ENCODE measurements at places on chromosomes 3 and 15. TPM values are rescaled to one million over a fixed set of nuclear protein-coding genes. Genes with fewer than 3 reads are reported as not detected.

FES gene
- 6.3 TPM for total RNA-seq

PIF1 gene
- 1.8 TPM for total RNA-seq

ALDH1A3 gene
- total RNA-seq: 12.4 TPM

LRRK1 gene
- 46.3 TPM for total RNA-seq

HYAL1 gene
- total RNA-seq: 29.4 TPM

TRH gene
- total RNA-seq: not detected

SOX2 gene
- 1.5 TPM for total RNA-seq

RASGRF1 gene
- not detected for total RNA-seq

LRRIQ4 gene
- total RNA-seq: not detected

ARNT2 gene
- 2.4 TPM for total RNA-seq

OR4F15 gene
- total RNA-seq: not detected

GRCh38 chr3:9808345-9809037 is 1.6 kb upstream of the TTLL3 start:
- H3K27me3 ChIP-seq: no peaks in the 10 kb centered on the region
- peak overlapping the region; percentile 96 for H3K27ac ChIP-seq
- peaks cover 20% of the 10 kb centered on the region for H3K4me1 ChIP-seq

- H3K4me3 ChIP-seq: no peak overlapping the region
- H3K4me1 ChIP-seq: peaks cover 30% of the 10 kb centered on the region
- H3K27me3 ChIP-seq: no peaks in the 10 kb centered on the region
- H3K27ac ChIP-seq: no peak overlapping the region
- DNase-seq: no peak
These were observed 2.3 kb downstream of the B4GALT4 start for GRCh38 chr3:119238363-119238762.

- no peaks in the 10 kb centered on the region for H3K27me3 ChIP-seq
- H3K4me3 ChIP-seq: no peak overlapping the region
- no peaks in the 10 kb centered on the region for H3K36me3 ChIP-seq
- peak overlapping the region; percentile 64 for H3K27ac ChIP-seq
- peaks cover 81% of the 10 kb centered on the region for H3K4me1 ChIP-seq
These were observed 119.0 kb downstream of the XXYLT1 start for GRCh38 chr3:195151866-195152541.

DNA sequence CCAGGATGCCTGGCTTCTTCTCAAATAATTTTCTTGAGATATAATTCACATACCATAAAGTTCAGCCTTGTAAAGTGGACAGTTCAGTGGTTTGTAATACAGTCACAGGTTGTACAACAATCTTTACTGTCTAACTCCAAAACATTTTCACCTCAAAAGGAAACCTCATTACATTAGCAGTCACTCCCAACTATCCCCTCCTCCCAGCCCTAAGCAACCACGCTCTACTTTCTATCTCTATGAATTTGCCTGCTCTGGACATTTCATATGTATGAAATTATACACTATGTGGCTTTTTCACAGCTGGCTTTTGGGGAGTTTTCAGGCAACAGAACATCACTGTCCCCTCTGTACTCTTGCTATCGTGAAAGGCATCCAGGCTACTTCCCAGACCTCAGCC is 17.5 kb downstream of the TGM5 start:
- no peaks in the 10 kb centered on the region for H3K27me3 ChIP-seq
- no peaks in the 10 kb centered on the region for H3K36me3 ChIP-seq
- peak overlapping the region; percentile 15 for H3K27ac ChIP-seq
- no peak overlapping the region for H3K4me3 ChIP-seq

GRCh38 chr3:185824051-185825005 is 514 bp downstream of the IGF2BP2 start:
- H3K4me3 ChIP-seq: peak overlapping the region; percentile 66
- peak; percentile 73 for DNase-seq
- H3K27ac ChIP-seq: peak overlapping the region; percentile 75
- H3K27me3 ChIP-seq: peaks cover 38% of the 10 kb centered on the region
- H3K4me1 ChIP-seq: peaks cover 37% of the 10 kb centered on the region

DNA sequence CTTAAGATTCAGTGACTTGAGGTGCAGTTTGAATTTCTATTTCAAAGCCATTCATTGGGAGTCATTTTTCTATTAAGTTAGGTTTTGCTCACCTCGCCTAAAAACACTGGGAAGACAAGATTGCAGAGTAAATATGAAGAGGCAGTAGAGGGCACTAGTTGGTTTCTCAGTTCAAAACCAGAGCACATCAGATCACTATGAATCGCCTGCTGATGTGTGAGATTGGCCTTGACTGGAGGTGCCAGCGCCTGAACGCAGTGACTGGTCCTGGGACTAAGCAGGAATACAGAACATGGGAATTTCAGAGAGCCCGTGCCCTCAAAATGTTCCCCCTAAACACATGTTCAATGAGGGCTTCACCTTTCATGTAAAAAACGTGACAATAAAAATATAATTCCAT is 229.0 kb downstream of the ITPR1 start:
- H3K4me1 ChIP-seq: peaks cover 54% of the 10 kb centered on the region
- no peaks in the 10 kb centered on the region for H3K27me3 ChIP-seq
- H3K4me3 ChIP-seq: no peak overlapping the region

DNA sequence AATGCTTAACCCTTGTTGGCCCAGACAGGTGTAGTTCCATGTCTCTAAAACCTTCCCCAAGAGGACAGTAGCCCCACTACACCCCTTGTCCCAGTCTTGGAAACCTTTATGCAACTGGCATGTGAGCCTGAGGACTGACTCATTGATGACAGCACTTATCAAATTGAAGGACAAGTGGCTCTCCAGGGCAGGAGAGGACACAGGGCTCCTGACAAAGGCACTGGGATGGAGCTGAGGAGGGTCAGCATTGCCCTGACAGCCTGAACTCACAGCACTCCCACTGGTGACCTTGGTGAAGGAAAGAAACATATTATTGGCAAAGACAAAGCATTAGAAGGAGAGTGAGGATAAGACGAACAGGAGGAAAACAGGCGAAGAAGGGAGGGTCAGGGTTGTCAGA is 139.9 kb downstream of the EPHB1 start:
- no peak overlapping the region for H3K27ac ChIP-seq
- H3K27me3 ChIP-seq: no peaks in the 10 kb centered on the region
- peaks cover 3% of the 10 kb centered on the region for H3K4me1 ChIP-seq
- H3K4me3 ChIP-seq: no peak overlapping the region
- no peak for DNase-seq

GRCh38 chr15:95591270-95591669 is 739.2 kb upstream of the NR2F2 start:
- no peak overlapping the region for H3K4me3 ChIP-seq
- no peaks in the 10 kb centered on the region for H3K4me1 ChIP-seq
- no peak overlapping the region for H3K27ac ChIP-seq
- no peaks in the 10 kb centered on the region for H3K27me3 ChIP-seq

DNA sequence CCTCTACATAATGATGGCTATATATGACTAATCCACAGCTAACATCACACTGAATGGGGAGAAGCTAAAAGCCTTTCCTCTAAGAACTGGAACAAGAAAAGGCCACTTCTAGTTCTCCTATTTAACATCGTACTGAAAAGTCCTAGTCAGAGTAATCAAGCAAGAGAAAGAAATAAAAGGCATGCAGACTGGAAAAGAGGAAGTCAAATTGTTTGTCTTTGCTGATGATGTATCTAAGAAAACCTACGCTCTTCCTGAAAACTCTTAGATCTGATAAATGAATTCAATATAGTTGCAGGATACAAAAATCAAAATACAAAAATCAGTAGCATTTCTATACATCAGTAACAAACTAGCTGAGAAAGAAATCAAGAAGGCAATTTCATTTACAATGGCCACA is 116.9 kb downstream of the TP63 start:
- DNase-seq: no peak
- no peaks in the 10 kb centered on the region for H3K27me3 ChIP-seq
- H3K36me3 ChIP-seq: no peaks in the 10 kb centered on the region
- no peaks in the 10 kb centered on the region for H3K4me1 ChIP-seq

- peaks cover 6% of the 10 kb centered on the region for H3K4me1 ChIP-seq
- H3K36me3 ChIP-seq: no peaks in the 10 kb centered on the region
- DNase-seq: no peak
- H3K27ac ChIP-seq: no peak overlapping the region
- no peaks in the 10 kb centered on the region for H3K27me3 ChIP-seq
These were observed 8.6 kb upstream of the TIPIN start for GRCh38 chr15:66364944-66365528.

- H3K36me3 ChIP-seq: no peaks in the 10 kb centered on the region
- no peaks in the 10 kb centered on the region for H3K27me3 ChIP-seq
- no peak overlapping the region for H3K4me3 ChIP-seq
- H3K27ac ChIP-seq: no peak overlapping the region
These were observed 5.6 kb downstream of the GMPS start for GRCh38 chr3:155876037-155876436.

DNA sequence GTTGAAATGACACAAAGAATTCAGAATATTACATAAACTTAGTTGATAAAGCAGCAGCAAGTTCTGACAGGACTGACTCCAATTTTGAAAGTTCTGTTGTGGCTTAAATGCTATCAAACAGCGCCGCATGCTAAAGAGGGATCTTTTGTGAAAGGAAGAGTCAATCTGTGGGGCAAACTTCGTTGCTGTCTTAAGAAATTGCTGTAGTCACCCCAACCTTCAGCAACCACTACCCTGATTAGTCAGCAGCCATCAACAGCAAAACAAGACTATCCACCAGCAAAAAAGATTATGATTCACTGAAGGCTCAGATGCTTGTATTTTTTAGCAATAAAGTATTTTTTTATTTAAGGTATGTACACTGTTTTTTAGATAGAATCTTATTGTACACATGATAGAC is 14.2 kb downstream of the CRBN start:
- H3K27ac ChIP-seq: no peak overlapping the region
- H3K36me3 ChIP-seq: peaks cover 69% of the 10 kb centered on the region
- H3K4me1 ChIP-seq: no peaks in the 10 kb centered on the region
- H3K4me3 ChIP-seq: no peak overlapping the region

GRCh38 chr3:23668430-23668904 is 137.3 kb upstream of the UBE2E1 start:
- H3K36me3 ChIP-seq: no peaks in the 10 kb centered on the region
- DNase-seq: no peak
- peaks cover 9% of the 10 kb centered on the region for H3K4me1 ChIP-seq
- peaks cover 4% of the 10 kb centered on the region for H3K27me3 ChIP-seq
- H3K4me3 ChIP-seq: no peak overlapping the region

- no peaks in the 10 kb centered on the region for H3K36me3 ChIP-seq
- no peaks in the 10 kb centered on the region for H3K27me3 ChIP-seq
- peaks cover 37% of the 10 kb centered on the region for H3K4me1 ChIP-seq
- no peak for DNase-seq
These were observed 79.3 kb downstream of the ATP10A start for GRCh38 chr15:25783607-25784540.

DNA sequence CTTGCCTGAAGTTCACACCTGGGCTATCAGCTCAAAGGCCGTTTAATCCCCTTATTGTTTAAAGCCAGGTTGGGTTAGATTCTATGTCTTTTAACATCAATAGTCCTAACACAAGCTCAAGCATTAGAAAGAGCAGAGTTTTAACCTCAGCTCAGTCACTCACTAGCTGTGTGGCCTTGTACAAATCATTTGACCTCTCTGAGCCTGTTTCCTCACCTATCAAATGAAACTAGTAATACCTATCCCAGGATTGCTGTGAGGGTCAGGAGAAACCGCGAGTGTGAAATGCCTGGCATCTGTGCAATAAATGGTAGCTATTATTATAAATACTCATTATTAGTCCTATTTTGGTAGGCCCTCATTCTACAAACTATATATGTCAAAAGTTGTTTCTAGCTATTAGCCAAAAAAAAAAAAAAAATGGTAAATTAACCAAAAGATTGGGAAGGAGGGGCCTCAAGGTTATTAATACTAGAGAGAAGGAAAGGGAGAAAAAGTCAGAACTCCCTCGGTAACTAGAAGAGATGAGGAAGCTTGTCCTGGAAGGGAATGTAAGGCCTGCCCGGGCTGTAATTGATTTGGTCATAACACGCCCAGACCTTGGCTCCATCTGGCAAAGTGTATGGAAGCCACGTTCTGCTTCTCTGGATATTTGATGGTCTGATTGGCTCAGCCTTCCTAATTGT is 510.5 kb upstream of the PROK2 start:
- H3K4me1 ChIP-seq: peaks cover 28% of the 10 kb centered on the region
- H3K27ac ChIP-seq: no peak overlapping the region
- no peak overlapping the region for H3K4me3 ChIP-seq
- H3K36me3 ChIP-seq: no peaks in the 10 kb centered on the region
- no peak for DNase-seq

DNA sequence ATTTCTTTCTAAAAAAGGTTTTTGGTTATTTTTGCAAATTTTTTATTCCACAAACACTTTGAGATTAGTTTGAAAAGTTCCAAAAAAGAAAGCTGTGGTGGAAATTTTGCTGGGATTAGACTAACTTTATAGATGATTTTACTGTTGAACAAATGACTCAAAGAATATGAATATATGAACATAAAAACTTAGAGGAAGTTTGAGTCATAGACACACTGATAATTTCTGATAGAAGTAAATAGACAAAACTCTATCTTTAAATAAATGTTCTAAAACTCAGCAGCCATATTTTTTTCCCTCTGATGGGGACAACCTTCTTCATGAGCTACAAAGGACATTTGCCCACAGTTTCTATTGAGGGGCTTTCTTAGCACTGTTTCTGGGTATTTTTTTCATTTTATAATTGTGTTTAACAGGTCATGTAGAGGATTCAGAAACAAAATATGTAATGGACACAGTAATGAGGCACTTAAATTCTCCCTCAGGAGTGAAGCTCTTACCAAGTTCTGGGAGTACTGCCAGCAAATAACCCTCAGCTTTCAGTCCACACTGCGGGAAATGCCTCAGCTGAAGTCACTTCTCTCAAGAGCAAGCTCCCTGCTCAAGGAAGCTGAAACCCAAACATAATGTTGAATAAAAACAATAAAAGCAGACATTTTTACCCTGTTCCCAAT is 157.6 kb downstream of the NFKBIZ start:
- no peak for DNase-seq
- H3K27me3 ChIP-seq: no peaks in the 10 kb centered on the region
- H3K4me3 ChIP-seq: no peak overlapping the region
- no peak overlapping the region for H3K27ac ChIP-seq

DNA sequence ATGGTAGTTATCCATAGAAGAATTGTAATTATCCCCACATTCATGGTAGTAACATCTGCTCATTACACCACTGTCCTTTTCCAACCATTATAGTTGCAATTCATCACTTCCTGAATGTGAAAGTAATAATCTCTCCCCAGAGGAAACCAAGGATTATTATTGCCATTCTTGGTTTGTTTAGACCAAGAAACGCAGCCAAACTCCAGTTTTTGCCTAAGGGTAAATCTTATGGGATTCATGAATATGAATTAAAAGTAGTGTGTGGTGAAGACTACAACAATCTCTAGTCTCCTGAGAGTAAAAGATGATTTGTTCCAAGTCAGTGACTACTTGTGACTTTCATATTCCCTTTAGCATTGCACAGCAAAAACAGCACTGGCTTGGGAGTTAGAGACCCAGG is 45.7 kb upstream of the ABI3BP start:
- peaks cover 17% of the 10 kb centered on the region for H3K4me1 ChIP-seq
- H3K27ac ChIP-seq: no peak overlapping the region
- no peaks in the 10 kb centered on the region for H3K27me3 ChIP-seq
- no peak for DNase-seq
- no peaks in the 10 kb centered on the region for H3K36me3 ChIP-seq
- H3K4me3 ChIP-seq: no peak overlapping the region
